ENCODE measurements at places on chromosomes 5 and 9.

DNA sequence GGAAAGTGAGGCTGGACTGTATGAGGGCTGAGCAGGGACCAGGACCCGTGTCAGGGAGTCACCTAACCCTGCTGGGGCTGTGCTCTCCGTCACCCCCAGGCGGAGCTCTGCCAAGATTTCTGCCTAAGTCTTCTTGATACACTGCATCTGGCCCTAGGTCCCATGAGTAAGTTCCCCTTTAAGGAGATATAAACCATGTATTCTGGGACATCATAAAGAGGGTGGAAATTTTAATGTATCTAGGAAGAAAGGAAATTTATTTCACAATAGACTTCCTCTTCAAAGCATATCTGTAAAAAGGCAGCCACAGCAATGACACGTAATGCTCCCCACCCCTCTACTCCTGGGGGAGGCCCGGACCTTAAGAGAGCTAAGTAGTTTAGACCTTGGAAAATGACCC is 183.4 kb downstream of the FBXL7 start:
- no peak for DNase-seq

DNA sequence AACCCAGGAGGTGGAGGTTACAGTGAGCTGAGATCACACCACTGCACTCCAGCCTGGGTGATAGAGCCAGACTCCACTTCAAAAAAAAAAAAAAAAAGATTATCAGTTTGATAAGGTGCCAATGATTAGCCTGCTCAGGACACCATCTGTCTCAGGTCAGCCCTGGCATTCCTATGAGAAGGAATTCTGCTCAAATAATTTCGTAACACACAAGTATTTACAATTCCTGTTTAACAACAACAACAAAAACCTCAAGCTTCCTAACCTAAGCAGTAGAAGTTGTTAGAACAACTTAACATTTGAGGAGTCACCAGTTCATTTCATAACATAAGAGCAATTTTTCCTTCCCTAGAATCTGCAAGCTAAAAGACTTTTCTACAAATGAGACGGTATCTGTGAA is 85.0 kb downstream of the LHFPL2 start:
- no peak for DNase-seq

- DNase-seq: no peak
Observed at GRCh38 chr5:170437621-170438375, 48.6 kb upstream of the KCNMB1 start.

DNA sequence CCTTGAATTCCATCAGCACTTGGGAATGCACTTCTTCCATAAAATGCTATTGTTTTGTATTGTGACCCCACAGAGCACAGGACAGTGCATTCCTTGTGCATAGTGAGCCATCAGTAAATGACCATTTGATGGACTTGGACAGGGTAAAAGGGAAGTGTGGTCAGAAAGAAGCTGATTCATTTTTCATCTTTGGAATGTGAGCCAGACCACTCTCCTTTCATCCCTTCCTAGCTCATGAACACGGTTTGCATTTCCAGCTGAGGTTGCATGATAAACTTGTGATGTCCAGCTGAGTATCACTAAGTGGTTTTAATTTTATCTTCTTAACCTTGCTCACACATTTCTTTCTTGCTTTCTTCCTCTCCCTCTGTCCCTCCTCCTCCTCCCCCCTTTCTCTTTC is 101.3 kb downstream of the NUDT12 start:
- no peak for DNase-seq

DNA sequence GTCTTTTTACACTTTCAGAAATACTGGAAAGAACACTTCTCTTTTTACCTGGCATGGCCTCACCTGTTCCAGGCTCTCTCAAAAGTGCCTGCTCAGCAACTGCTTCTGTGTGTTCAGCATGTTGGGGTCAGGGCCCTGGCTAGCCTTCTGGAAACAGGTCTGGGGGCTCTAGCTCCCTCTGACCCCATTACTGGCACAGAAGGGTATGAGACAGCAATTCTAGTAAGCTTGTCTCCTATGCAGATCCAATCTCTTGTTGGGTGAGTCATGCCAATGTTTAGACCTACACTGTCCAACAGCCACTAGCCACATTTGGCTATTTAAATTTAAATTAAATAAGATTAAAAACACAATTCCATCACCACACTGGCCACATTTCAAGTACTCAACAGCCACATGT is 80.8 kb downstream of the MAPKAP1 start:
- DNase-seq: no peak

- DNase-seq: no peak
Observed at GRCh38 chr5:54398191-54398590, 57.3 kb upstream of the HSPB3 start.

- DNase-seq: no peak
Observed at GRCh38 chr5:37873988-37874387, 34.1 kb upstream of the GDNF start.

DNA sequence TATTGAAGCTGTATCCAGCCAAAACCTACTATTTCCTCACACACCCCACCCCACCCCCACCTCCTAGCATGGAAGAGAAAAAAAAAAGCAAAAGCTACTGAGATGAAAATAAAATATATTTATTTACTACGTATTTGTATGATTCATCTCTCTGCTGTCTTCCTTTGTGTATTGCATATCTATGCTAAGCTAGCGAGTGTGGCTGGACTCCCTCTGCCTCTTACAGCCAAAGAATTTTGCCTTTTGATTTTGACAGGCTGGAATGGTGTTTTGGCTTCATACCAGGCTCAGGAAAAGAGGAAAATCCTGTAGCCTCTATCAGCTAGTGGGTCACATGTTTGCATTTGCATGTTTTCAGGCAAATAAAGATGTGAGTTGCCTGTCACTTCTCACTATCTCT is 2.2 kb downstream of the ABLIM3 start:
- DNase-seq: no peak

DNA sequence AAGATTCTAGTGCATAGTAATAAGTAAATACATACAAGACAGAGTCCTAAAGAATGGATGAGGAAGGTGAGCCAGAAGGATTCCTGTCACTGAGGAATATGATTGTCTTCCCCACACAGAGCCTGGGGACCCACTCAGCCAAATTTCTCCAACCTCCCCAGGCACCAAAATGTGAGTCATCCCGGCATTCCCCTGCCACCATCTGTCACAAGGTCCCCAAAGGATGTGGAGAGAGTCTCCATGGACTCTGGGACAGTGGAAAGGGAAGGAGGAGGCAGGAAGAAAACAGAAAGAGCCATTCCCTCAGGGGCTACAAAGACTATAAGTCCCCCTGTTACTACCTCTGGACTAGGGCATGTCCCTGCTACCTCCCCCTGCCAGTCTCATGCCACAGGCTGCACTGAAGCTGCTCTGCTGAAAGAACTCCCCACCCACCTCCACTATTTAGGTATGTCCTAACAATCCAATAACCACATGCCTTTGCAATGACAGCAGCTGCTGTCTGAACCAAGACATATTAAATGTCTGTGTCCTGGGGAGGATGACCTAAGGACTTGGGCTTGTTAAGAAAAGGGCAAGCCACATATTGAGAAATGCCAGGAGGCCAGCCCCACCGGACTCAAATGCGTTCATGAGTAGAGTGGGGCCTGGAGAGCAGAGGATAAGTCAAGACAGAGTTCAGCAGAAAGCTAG is 10.7 kb upstream of the OR5C1 start:
- no peak for DNase-seq

DNA sequence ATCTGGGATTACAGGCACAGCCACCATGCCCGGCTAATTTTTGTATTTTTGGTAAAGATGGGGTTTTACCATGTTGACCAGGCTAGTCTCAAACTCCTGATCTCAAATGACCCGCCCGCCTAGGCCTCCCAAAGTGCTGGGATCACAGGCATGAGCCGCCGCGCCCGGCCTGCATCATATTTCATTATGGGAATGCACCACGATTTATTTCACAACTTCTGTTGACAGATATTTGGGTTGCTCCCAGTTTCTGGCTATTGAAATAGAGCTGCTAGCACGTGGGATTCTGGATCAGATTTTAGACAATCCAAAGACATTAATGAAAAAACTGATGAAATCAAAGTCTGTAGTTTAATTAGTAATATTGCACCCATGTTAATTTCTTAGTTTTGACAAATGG is 48.4 kb upstream of the FUBP3 start:
- DNase-seq: no peak

GRCh38 chr9:38687389-38687842 is 32.5 kb downstream of the FAM240B start:
- DNase-seq: no peak

DNA sequence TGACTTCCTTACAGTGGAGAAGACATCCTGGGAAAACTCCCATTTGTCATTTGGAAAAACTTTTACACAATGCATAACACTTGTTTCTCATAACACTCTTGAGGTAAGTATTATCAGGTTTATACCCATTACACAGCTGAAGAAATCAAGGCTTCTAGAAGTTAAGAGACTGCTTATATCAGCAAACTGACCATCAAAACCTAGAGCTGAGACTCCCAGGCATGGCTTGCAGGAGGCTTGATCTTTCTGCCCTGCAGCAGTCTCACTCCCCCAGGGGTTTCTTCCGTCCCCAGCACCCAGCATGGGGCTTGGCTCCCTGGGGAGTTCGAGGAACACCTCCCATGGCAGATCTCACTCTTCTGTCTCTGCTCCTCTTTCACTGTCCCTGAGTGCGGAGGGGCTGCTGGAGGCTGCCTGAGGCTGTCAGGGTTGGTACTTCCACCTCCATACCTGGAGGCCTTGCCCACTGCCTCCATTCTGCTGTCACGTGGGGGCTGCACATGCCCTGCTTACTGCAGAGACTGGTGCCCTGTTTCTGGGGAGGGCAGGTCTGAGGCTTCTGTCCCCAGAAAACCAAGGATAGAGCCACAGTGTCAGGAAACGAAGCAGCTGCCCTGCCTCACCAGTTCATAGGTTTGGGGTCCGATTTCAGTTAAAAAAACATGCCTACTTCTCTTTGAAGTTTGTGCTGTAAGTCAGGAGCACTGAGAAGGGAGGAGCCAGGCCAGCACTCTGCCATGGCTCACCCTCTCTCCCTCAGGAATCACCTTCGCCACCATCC is 202.5 kb downstream of the PAX5 start:
- no peak for DNase-seq

- DNase-seq: no peak
Observed at GRCh38 chr9:133926165-133926856, 65.8 kb downstream of the VAV2 start.

DNA sequence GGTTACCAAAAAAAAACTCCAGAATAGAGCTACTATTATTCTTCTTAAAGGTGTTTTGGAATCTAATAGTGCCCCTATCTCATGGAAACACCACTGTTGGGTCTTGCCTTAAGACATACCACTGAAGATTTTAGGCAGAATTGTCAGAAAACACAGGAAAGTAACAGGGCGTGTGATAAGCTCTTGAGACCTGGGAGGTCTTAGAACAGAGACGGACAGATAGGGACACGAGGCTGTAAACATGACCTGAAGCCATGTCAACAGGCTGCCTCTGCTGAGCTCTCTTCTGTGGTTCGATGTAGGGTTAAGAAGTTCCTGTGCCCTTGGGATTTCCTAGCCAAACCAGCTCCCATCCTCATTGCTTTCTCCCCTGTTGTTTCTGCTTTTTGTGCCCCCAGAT is 69.3 kb downstream of the CTSL start:
- no peak for DNase-seq

DNA sequence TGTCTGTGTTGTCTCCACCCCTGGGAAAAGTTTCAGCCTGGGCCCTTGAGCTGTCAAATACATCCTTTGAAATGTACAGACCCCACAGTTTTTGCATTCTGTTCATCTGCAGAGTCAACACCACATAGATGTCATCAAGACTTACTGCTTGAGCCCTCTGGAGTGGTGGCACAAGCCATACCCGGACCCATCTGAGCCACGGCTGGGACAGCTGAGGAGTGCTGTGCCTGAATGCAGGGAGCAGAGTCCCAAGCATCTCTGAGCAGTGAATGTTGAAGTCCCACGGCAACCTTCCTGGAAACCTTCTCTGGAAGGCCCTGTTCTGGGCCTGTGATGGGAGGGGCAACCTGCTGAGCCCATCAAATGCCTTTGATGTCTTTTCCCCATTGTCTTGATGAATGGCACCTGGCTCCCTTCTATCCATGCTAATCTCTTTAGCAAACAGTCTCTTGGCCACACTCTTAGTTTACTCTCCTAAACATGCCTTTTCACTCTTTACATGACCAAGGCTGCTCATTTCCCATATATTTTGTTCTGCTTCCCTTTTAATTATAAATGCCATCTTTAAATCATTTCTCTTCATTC is 92.5 kb downstream of the ATPSCKMT start:
- DNase-seq: no peak

DNA sequence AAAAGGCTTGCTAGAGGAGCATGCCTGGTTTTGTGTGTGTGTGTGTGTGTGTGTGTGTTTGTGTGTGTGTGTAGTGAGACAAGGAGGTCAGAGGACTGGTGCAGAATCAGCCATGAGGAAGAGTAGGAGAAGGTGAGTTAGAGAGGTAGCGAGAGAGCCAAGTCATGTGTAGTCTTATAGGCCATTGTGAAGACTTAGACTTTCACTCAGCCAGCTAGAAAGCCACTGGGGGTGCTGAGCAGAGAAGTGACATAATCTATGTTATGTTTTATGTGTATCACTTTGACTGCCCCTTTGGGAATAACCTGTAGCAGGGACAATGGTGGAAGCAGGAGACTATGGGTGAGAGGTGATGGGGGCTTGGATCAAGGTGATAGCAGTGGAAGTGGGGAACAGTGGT is 180.5 kb upstream of the CLINT1 start:
- DNase-seq: no peak

DNA sequence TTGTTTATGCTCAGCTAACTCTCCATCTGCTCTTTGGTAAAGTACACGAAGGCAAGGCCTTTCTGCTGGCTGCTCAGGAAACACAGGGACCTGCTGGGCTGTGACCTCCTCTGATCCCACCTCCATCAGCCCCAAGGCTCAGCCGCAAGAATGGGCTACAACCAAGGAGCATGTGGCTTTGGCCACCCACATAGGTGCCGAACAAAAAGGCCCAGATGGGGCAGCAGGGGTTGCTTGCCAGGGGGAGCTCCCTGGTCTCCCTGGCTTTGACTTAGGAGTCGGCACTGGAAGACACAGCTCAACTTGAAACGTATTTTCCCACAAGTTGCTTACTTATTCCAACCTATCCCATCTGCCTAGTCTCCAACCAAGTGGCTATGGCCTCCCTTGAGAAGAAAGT is 461.1 kb downstream of the ICE1 start:
- DNase-seq: no peak

GRCh38 chr9:34964458-34964857 is 6.4 kb downstream of the PHF24 start:
- DNase-seq: no peak

DNA sequence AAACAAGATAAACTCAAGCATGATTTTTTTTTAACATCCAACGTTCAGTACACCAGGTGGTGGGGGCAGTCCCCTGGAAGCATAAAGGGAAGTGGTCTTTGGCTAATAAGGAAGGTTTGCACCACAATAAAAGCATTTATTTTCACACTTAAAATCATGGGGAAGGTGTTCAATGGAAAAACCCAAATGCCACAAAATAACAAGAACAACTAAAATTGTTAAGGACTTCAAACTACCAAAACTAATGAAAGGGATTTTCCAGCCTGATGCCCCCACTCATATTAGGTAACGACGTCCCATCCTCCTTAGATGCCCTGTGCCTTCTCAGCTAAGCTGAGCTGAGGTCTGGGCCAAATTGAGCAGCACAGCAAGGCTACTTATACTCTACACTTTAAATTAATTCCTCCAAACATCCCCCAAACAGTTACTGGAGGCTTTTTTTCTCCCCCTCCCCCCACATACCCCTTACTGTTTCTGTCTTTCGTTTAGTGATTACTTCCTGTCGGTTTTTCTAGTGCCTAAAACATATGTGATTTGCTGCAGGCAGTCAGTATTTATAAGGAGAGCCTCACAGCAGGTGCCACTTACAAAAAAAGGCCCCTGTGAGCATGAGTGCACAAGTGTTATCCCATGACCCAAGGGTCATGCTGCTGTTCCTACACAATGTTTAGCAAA is 259.7 kb upstream of the ZNF608 start:
- no peak for DNase-seq

- no peak for DNase-seq
Observed at GRCh38 chr5:142839711-142840346, 69.7 kb downstream of the ARHGAP26 start.
